ENCODE measurements at places on chromosomes 13 and 19.

- DNase-seq = no peak
Measured at GRCh38 chr13:31940076-31940475, 91.5 kb upstream of the FRY start.

DNA sequence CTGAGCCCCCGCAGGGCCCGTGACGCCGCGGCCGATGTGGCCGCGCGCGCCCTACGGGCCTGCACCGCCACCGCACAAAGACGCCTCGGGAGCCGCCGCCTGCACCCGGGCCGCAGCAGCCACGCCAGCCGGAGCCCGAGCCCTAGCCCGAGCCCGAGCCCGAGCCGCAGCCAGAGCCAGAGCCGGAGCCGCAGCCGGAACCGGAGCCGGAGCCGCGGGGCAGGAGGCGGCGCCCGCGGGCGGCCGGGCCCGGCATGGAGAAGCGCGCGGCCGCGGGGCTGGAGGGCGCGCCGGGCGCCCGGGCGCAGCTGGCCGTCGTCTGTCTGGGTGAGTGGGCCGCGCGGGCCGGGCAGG lies 379 bp downstream of the LRP3 start:
- no peak for DNase-seq

- no peak for DNase-seq
Measured at GRCh38 chr13:112118451-112119064, 51.6 kb downstream of the SOX1 start.

- no peak for DNase-seq
Measured at GRCh38 chr19:7385062-7385461, 36.3 kb downstream of the ARHGEF18 start.

DNA sequence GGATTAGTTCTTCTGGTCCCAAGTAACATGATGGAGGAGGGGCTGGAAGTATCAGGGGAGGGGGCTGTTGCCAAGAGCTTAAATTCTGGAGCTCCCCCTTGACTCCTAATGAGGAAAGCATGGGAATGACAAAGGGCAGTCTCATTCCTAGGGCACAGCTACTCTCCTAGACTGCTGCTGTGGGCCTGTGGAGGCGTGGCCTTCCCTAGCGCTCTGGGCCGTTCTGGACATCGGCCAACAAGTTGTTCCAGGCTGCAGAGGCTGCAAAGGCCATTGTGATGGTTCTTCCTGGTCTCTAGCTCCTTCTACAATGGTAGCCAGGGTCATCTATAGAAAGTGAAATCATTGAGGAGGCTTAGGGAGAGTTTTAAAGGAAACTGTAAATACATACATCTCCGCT lies 916.6 kb downstream of the DIAPH3 start:
- DNase-seq = no peak

GRCh38 chr19:10891405-10892086 lies 20.2 kb downstream of the CARM1 start:
- DNase-seq = no peak

DNA sequence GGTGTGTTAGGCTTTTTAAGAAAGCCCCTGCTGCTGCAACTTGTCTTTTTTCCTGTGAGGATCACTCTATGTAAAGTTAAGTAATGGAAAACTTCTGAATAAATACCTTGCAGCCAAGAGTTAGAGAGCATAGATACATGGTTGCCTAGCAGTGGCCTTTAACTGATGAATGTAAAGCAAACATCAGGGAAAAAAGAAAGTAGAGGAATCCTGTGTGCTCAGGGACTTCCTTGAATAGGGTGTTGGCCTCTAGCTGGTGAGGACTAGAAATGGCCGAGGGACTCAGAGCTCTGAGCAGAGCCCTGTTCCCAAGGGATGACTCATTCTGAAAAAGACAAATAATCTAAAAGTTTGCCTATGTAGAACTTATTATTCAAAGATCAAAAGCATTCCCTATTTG lies 135.7 kb downstream of the MIPEP start:
- DNase-seq = no peak

DNA sequence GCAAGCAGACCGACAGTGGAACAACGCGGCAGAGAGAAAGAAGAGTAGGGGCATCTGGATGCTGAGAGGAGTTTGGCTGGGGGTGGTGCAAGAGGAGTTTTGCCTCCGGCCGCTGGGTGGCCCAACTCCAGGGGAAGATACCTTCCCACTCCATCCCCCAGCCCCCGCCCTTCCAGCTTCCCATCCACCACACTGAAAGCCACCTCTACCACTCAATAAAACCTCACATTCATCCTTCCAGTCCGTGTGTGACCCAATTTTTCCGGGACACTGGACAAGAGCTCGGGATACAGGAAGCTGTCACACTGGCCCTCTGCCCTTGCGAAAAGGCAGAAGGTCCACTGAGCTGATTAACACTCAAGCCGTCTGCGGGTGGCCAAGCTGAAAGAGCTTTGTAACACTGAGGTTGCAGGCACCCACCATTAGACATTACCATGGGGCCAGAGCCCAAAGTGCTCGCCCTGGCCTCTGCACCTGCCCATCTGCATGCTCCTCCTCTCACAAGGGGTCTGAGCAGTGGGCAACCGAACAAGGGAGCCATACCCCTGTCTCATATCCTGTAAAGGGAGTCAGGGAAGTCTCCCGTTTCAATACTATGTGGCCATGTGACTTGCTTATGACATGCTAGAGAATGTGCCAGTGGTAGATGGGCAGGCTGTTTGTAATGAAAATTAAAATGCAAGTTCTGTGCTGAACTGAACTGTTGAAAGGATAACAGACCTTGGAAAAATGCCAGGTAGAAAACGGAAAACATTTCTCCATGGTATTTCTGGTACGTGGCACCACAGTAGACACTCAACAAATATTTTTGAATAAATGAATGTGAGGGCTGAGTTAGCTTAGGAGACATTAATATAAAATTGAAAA lies 205.1 kb upstream of the STARD13 start:
- DNase-seq = no peak

DNA sequence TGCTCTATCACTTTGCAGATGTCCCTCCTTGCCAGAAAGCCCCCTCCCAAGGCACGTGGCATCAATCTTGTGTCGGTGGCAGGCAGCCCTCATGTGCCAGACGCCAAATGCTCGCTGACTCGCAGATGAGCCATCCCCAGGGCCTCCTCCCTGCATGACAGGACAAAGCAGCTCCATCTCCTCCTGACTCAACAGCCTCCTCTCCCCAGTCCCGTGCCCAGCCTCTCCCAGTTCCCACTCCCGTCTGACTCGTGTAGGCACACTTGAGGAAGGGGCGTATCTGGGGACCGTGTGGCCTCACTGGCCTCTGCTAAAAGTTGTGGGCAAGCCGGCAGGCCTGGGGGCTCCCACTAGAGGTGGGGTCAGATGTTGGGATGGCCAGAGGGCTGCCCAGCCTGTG lies 133.6 kb downstream of the STK24 start:
- no peak for DNase-seq
